ENCODE measurements at places on chromosomes 3 and 15.

- DNase-seq, result no peak
These were observed 40.3 kb downstream of the COPS2 start for GRCh38 chr15:49115062-49115461.

DNA sequence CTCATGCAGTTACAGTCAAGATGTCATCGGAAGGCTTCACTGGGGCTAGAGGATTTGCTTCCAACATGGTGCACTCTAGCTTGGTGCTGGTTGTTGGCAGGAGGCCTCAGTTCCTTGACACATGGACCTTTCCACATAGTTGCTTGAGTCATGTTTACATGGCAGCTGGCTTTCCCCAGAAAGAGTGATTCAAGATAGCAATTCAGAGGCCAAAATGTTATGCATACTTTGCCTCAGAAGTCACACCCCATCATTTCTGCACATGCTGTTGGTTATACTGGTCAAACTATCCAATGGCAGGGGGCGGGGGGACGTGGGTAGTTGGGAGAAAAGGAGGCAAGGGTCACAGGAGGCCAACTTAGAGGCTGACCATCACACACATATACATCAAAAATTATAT is 58.7 kb downstream of the FOXB1 start:
- no peak for DNase-seq

GRCh38 chr3:23405081-23405480 is 202.0 kb downstream of the UBE2E2 start:
- no peak for DNase-seq

- no peak for DNase-seq
These were observed 163.3 kb downstream of the SPATA16 start for GRCh38 chr3:172977696-172978095.

DNA sequence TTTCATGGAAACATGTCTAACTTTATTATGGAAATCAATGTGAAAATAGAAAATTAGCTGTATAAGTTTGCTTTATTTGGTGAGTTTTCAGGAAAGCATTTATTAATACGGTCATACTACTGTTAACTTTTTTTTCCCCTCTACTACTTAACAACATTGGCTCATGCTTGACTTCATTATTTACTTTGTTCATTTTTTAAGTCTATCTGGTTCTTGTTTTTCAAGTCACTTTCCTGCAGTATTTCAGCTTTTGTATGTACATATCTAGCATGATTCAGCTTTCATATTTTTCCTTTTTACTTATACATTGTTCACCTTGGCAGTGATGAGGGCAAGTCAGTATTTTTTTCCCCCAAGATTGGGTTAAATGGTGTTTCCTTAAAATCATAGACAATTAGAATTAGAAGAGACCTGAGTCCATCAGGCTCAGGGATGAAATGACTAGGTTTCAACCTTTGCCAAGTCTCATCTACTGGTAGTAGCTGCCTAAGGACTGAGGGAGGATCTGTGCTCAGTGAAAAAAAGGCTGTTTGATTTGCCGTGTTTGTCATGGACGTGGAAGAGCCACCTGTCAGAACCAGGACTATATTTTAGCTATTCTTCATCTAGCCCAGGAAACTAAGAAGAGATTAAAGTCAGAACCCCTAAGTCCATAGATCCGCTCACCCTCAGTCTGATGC is 15.4 kb downstream of the TMOD3 start:
- no peak for DNase-seq

GRCh38 chr15:70420948-70421482 is 323.3 kb upstream of the TLE3 start:
- no peak for DNase-seq

- DNase-seq, result no peak
These were observed at the start of gene OCA2 for GRCh38 chr15:28098766-28099554. OCA2 (minus strand) TSS chr15:28099315; CDS start chr15:28081874, 17,441 bp downstream.

DNA sequence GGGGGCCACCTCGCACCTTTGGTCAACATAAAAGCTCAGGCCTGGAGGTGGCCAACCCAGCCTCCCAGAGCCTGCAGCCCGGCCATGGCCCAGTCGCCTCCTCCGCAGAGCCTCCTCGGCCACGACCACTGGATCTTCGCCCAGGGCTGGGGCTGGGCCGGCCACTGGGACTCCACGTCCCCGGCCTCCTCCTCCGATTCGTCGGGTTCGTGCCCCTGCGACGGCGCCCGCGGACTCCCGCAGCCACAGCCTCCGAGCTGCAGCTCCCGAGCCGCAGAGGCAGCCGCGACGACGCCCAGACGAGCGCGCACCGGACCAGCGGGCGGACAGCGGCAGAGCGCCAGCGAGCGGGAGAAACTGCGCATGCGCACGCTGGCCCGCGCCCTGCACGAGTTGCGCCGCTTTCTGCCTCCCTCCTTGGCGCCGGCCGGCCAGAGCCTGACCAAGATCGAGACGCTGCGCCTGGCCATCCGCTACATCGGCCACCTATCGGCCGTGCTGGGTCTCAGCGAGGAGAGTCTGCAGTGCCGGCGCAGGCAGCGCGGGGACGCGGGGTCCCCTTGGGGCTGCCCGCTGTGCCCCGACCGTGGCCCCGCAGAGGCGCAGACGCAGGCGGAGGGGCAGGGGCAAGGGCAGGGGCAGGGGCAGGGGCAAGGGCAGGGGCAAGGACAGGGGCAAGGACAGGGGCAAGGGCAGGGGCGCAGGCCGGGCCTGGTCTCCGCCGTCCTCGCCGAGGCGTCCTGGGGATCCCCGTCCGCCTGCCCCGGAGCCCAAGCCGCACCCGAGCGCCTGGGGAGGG is at the start of gene MESP2:
MESP2 (plus strand) TSS at position 59 of the 799 bp plus-strand sequence; CDS start at position 85, 26 bp downstream.
- no peak for DNase-seq

DNA sequence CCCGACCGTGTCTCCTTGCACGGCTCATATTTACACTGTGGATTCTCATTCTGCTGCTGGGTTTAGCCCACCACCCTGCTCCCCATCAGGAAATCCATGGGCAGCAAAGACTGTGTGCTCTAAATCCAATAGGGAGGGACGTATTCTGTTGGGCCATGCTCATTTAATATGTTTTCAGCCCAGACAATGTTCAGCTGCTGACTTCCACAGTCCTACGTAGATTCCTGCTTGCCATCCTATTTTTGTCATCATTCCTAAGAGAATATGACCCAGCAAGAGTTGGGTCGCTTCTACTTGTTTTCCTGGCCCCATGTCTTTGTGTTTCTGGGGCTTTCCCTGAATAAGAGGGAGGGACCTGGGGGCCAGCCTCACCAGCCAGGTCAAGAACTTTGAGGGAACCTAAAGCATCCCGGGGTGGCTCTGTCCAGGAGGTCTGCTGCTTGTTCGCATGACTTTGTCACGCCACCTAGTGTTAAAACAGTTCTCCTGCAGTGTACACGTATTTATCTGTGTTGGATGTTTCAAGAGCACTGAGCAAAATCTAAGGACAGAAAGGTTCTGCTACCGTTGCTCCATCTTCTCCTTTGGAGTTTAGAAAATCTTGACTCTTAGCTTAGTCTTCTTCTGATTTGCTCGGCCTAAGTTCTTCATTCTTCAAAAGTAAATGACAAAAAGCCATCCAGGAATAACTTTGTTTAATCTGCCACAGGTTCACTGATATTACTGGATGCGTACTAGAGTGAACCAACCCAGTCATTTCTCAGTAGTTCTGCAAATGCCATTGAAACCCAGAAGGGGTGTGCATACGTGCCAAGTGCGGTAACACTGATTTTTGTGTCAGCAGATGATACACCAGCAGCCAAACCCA is 79.8 kb upstream of the NR2E3 start:
- no peak for DNase-seq

GRCh38 chr15:82103468-82103867 is 57.6 kb upstream of the MEX3B start:
- no peak for DNase-seq

- DNase-seq, result no peak
These were observed 723.1 kb downstream of the CADM2 start for GRCh38 chr3:85681906-85682305.

GRCh38 chr15:58587486-58587885 is 155.7 kb downstream of the LIPC start:
- no peak for DNase-seq

DNA sequence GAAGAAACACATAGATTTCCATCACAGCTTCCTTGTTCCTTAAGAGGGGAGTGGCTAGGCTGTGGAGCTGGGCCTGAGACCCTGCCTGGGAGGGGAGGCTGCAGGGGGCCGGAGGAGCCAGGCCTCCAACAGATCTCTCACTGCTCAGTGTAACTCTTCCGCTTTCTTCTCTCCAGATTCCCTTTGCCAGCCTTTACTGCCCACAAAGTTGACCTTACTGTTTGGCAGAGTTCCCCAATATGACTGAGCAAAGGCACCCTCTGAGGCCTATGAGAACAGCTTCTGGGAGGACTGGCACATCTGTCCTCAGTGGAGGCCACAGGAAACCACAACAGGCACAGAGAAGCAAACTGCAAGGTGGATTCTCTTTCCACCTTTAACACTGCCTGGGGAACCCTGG is 38.1 kb downstream of the SLCO2A1 start:
- no peak for DNase-seq

- DNase-seq, result no peak
These were observed 32.5 kb upstream of the ZKSCAN7 start for GRCh38 chr3:44522494-44522933.

- no peak for DNase-seq
These were observed 361.9 kb upstream of the ICE2 start for GRCh38 chr15:60840703-60841411.

DNA sequence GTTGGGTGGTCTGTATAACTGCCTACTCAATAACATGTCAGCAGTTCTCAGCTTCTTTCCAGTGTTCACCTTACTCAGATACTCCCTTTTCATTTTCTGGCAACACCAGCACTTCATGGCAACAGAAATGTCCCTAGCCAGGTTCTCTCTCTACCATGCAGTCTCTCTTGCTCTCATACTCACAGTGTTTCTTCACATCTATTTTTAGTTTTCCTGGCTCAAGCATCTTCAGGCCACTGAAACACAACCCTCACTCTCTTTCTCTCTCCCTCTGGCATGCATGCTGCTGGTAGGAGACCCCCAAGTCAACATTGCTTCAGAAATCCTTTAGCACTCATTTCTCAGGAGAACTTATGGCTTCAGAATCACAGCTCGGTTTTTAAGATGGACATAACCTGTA is at the start of gene CAPN3:
CAPN3 (plus strand) TSS at position 253 of the 400 bp plus-strand sequence. CDS start 305 bp downstream, outside the sequence.
- no peak for DNase-seq

DNA sequence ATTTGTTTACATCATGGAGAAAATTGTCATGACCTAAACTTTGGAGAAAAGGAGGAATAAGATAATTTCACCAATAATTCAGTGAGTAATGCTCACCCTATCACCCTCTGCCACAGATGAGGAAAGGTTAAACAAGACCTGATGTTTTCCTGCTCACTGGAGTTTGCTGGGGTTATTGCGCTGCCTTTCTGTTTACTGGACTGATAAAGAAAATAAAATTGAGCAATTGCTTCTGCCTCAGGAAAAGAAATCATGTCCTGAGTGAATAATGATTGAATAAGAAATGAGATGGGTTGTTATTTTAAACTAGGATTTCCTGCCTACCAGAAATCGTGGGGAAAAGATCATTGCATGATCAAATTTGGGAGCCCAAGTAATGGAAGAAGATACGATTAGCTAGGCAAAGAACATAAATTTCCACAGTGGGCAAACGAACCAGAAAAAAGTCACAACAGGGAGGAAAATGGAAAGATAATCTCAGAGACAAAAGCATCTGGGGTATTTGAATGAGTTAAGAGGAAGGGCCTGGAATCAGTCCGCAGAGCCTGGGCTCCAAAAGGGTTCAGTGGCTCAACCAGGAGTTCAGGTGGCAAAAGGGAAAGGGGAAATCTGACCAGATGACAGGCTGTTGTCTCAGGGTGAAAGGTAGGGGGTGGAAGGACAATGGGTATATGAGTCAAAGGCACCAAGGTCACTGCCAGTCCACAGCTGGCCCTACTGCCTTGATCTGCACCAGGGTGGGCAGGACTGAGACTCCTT is 146.8 kb downstream of the FAM43A start:
- DNase-seq, result no peak

DNA sequence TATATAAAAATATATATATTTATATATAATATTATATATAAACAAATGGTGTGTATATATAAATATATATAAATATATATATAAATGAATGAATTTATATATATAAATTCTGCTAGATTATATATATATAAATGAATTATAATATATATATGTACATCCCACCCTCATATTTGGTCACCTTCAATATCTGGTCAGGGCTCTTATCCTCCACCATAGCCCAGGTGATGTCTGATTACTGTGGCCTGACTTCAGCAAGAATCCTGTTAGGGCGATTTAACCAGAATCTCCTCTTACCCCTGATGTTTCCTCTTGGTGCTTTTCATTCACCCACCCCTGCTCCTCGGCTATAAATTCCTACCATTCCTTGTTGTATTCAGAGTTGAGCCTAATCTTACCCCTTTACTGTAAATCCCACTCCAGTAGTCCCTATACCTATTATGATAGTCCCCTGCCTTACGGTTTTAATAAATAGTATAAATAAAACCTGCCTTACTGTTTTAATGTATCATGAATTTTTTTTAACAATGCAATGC is 439.6 kb downstream of the PLOD2 start:
- DNase-seq, result no peak

DNA sequence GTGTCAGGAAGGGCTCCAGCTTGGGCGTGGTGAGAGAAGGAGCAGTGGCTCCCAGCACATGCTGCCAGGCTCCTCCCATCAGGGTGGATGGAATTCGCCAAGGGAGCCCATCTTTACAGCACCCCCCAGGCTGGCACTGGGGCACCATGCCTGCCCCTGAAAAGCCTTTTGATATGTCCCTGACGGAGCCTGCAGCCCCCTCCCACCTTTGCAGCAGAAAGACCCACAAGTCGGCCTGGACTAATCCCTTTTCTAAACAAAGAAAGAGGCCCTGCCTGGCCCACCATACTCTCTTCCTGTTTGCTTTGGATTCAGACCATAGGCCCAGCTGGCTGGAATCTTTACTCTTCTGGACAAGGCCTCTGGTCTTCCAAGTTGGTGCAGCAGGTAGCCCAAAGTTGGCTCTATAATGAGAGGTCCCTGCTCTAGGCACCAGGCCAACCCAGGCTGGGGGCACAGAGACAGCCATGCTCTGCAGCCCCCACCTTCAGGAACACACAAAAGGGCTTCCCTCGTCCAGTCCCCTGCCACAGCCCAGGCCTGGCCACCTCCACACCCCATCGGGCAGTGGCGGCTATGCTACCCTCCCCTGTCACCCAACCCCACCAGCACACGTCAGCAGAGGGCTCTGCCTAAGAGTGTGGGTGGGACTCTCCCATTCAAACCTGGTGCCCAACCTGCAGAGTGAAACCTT is 5.4 kb downstream of the ANPEP start:
- DNase-seq, result no peak

Data from cortex of kidney (tissue), 1 donor.